T1000 (cell line): ENCODE measurements at places on chromosomes 11 and 22.

- no peak for DNase-seq
Observed at GRCh38 chr11:33877038-33877437, 14.8 kb downstream of the LMO2 start.

DNA sequence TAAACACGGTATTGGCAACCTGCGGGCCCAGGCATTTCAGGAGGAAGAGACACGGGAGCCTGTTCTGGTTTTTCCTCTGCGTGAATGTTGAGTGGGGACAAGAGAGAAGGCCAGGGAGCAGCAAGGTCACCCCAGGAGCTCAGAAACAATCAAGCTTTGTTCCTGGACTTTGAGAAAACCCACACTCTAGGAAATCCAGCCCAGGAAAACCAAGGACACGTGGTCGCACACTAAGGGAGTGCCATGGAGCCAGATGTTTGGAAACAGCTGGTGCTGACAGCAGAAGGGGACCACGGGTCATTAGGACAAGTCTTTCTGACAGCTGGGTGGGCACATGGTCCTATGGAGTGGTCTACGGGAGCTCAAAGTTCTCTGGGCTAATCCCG lies 44.1 kb downstream of the MYH9 start:
- DNase-seq: no peak

- DNase-seq: no peak
Observed at GRCh38 chr11:105968021-105968697, 53.9 kb downstream of the MSANTD4 start.

- no peak for DNase-seq
Observed at GRCh38 chr11:73176874-73177155, 34.7 kb upstream of the FCHSD2 start.
